ENCODE measurements at places on chromosomes 7 and 10.

DNA sequence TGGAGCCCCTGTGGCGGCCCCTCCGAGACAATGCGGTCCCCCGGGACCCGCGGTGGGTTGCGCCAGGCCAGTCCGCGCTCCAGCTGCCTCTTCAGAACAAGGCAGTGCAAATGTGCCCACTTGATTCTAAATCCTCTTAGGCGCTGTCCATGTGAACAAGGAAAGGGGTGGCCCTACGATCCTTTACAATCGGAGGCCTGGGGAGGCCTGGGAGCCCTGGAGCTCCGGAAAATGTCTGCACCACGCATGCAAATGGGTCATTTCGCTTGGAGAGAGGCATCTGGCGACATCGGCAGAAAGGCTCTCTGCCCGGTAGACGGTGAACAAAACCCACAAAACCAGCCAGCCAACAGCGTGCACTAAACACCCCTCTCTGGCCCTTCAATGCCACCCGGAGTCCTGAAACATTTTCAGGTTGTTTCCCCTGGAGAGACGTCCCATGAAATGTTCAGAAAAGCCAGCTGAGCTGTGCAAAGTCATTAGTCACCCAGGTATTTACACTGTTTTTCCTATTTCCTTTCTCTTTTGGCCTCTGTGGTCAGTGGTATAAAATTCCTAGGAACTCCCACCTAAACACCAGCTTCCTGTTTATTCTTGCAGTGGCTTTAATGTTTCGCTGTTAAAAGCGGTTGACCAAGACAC is 102.8 kb upstream of the ZNF438 start:
- no peak for DNase-seq

- DNase-seq: no peak
Measured at GRCh38 chr10:76784076-76784475, 853.5 kb downstream of the KCNMA1 start.

DNA sequence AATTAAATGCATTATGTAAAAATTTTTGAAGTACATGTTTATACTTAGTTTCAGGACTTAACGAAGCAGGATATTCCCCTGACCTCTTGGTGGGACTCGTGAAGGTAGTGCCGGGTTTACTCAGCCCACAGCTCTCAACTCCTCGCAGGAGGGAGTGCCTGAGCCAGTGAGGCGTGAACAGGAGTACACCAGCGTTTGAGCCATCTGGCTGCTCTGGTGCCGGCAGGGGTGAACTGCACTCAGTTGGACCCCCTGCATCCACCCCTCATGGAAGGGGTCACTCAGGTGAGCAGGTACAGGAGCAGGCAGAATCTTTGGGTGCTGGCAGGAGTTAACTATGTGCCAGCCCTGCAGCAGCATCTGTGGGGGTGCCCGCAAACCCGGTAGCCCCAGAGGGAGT is 625.1 kb upstream of the PCDH15 start:
- DNase-seq: no peak

DNA sequence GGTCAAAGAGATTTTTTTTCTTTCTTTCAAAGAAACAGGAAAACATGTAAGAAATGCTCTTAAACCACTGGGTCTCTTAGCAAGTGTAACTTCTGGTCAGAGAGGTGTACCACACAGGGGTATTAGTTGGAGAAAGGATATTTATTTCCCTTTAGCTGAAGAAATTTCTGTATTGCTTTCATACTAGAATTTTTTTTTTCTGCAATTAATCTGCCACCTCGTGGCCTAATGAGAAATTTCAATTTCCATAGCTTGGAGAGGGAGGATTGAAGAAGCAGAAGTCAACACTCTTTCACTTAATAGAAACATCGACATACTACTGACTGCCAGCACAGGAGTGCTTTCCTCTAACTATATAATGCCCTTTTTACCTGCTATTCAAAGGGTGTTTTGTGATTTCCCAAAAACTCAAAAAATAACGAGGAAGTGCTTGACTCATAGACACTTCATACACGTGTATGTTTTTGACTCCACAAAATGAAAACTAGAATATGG is 177.6 kb upstream of the NAMPT start:
- no peak for DNase-seq

- no peak for DNase-seq
Measured at GRCh38 chr7:3068530-3068929, 24.9 kb upstream of the CARD11 start.

DNA sequence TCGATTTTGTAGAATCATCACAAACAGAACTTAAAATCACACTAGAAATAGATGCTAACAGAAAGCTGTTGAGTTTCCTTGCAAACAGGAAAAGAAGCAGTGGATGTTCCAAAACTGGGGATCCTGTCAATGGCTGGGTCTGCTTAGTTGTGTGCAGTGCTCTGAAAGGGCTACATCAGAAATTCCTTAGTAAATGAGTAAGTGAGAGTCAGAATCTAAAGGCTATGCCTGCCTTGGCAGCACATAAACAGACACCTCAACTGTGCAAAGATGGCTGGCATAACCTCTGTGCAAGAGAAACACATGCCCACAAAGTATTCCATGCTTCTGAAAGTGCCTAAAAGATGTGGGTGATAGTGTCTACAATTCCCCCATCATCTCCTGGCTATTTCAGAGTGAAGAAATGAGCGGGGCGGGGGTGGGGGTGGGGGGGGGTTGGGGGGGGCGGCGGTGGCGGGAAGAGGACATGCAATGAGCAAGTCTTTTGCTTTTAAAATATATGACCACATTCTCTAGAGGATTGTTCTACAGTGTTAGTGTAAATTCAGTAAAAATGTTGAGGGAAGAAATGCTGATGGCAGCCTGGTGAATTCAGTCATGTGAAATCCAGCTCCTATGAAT is 138.1 kb upstream of the LAMB4 start:
- no peak for DNase-seq

GRCh38 chr7:99171731-99172130 is 27.8 kb upstream of the SMURF1 start:
- DNase-seq: no peak

- DNase-seq: no peak
Measured at GRCh38 chr7:73504017-73504416, 18.1 kb downstream of the BAZ1B start.

DNA sequence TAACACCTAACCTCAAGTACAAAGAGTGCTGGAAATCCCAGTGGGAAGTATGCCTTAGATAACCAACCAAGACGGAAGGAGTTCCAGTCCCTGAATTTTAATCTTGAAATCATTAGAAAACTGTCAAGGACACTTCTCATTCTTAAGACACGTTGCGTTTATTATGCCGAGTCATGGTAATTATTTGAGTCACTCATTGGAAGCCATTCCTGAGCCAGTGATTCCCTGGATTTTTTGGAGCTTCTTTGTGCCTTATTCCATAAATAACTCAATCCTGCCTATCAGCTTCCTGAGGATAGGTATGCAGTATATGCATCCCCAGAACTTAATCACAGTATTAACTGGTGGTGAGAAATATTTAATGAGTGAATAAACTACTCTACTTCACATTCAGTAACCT is 77.4 kb downstream of the PPP1R17 start:
- DNase-seq: no peak

GRCh38 chr10:42111076-42111475 is 527.3 kb downstream of the ZNF33B start:
- DNase-seq: no peak

GRCh38 chr7:155097338-155097737 is 27.2 kb downstream of the HTR5A start:
- DNase-seq: no peak

Measured in stimulated activated CD8-positive, alpha-beta memory T cell treated with anti-CD3 and anti-CD28 coated beads, Interleukin-7, amount 100 ng/mL, for 1 hour (primary cell).